Foreskin keratinocyte (primary cell): ENCODE measurements at places on chromosomes 5 and 9. TPM values are rescaled to one million over a fixed set of nuclear protein-coding genes. Genes with fewer than 3 reads are reported as not detected.

- DNase-seq: no peak
These were observed 92.8 kb upstream of the EPB41L4A start for GRCh38 chr5:112511920-112512319.

Gene CCNJL
- total RNA-seq: 3.1 and 3.5 TPM in 2 replicates

DNA sequence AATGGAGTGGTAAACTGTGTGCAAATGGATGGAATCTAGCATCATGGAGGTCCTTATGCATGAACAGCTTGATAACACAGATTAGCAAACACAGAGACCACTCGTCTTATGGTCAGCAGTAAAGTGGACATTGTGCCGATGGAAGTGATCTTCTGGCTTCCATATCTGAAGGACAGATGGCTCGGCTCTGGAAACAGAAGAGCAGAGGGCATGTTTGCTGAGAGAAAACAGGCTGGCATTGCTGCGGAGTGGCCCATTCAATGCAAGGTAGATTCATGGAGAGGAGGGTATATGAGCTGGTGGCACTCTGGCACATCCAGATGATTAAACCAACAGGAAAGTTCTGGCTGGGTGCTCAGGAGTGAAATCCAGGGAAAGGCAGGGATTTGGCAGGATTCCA is 513.2 kb downstream of the DIRAS2 start:
- DNase-seq: no peak

GRCh38 chr9:93057042-93057702 is 1.3 kb upstream of the SUSD3 start:
- no peak for DNase-seq

DNA sequence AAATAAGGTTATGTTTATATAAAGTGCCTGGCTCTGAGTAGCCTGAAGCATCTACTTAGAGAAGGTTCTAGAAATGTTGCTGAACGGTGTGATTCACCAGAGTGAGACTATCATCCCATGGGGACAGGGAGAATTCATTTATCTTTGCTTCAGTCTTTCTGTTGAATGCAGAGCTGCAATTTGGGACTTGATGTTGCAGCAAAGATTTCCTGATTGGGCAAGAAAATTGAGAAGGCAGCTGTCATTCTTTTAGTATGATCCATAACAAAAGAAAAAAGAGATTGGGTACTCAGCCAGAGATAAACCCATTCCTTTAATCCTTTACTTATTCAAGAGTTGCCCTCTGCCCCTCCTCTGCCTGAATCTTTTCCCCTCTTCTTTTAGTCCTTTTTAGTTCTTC is 456.3 kb upstream of the WWC1 start:
- DNase-seq: no peak

- no peak for DNase-seq
These were observed 42.8 kb downstream of the STK10 start for GRCh38 chr5:172144931-172145869.

Gene FBLL1
- total RNA-seq: not detected in 2 replicates

GRCh38 chr9:119164716-119165115 is 204.5 kb downstream of the BRINP1 start:
- DNase-seq: no peak

DNA sequence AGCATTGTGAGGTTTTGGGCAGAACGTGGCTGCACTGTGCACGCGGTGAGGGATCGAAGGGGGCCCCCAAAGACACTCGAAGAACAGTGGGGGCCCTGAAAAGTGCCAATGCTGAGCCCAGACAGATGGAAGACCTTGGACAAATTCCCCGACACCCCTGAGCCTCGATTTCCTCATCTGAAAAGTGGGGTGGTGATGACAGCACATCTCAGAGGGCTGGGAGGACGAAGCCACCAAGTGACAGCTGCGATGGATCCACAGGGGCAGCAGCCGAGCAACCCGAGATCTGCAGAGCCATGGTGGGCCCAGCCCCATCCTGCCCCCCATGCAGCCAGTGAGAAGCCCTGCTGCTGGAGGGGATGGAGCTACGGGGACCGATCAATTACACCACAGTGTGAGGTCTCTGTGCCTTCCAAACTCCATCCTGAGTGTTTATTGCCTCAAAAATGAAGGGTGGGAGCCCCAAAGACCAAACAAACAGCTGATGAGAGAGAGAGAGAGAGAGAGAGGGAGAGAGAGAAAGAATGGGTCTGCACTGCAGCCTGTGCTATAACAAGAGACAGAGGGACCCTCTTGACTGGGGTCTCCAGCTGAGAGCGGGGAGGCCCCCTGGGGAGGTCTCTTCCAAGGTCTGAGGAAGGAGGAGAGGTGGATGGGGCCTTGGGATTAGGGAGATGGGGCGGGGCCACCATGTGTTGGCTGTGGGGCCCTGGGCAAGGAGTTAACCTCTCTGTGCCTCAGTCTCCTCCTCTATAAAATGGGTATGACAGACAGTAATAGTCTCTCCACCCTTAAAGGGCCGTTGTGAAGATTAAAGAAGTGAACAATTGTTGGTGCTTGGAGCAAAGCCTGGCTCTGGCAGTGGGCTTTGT is 134.4 kb upstream of the IER5L start:
- DNase-seq: no peak

Gene FNIP1
- total RNA-seq: 16.9 and 18.7 TPM in 2 replicates

DNA sequence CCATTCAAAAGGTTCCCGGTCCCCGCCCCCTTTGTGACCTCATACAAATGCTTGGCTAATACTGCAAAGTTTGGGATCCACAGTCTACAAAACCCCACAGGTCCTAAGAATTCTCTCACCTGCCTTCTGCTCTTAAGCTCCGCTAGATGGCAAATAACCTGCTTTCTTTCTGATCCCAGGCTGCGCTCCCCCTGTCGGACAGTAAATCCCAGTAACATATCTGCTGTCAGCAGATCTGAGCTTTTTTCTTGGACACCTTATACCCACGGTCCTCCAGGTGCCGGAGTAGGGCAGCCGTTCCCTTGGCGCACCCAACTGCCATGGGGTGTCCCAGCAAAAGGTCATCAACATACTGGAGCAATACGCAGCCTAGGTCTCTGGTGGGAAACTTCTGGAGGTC is 39.0 kb upstream of the PPP1R26 start:
- DNase-seq: no peak

Gene BAAT
- total RNA-seq: 0.04 TPM in 1 of 2 replicates, not detected in the other

GRCh38 chr5:78275998-78276543 is 18.4 kb downstream of the AP3B1 start:
- DNase-seq: no peak

DNA sequence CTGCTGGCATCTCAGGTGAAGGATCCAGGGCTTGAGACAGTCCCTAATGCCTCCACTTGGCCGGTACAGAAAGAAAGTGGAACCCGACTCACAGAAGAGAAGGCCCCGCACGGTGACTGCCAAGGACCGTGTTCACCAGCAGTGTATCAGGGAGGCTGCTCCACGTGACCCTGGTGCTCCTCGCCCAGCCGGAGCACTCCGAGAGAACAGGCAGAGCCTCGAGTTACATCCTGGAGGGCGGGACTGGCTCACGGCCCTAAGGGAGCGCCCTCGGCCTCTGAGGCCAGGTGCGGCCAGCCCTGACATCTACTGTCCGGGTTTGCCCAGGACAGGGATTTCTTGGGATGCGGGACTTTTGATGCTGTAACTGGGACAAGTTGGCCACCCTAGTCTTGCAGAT is 104.0 kb upstream of the SARDH start:
- DNase-seq: no peak

Gene ZCCHC10
- total RNA-seq: 29.7 and 31.9 TPM in 2 replicates

DNA sequence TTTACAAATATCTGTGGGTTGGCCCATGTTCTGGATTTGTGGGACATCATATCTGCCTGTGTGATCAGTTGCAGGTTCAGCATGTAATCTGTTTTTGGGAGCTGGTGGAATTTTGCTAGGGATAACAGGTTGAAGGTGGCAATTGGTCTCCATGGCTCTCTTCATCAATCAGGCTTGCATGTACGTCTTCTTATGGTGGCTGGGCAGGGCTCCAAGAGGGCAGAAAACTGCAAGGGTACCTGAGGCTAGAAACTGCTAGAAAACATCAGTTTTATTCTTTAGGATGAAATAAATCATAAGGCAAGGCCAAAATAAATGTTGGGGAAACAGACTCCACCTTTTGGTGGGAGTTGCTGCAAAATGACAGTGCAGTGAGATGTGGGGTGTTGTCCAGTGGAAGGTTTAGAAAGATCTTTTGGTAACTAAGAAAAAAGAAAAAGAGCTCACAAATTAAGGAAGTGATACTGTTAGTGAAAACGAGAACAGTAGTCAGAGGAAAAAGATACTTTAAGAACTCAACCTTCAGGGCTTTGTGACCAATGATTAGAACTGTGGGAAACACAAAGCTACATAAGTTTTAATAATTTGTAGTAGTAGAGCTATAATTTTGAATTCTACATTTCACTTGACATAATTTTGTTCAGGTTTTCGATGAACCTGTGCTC is 300.7 kb upstream of the IZUMO3 start:
- DNase-seq: no peak

GRCh38 chr5:109016300-109016699 is 268.6 kb downstream of the FER start:
- no peak for DNase-seq

GRCh38 chr9:95250462-95251221 is 66.9 kb downstream of the FANCC start:
- no peak for DNase-seq

- no peak for DNase-seq
These were observed 1269.2 kb downstream of the EFNA5 start for GRCh38 chr5:106401561-106401960.

DNA sequence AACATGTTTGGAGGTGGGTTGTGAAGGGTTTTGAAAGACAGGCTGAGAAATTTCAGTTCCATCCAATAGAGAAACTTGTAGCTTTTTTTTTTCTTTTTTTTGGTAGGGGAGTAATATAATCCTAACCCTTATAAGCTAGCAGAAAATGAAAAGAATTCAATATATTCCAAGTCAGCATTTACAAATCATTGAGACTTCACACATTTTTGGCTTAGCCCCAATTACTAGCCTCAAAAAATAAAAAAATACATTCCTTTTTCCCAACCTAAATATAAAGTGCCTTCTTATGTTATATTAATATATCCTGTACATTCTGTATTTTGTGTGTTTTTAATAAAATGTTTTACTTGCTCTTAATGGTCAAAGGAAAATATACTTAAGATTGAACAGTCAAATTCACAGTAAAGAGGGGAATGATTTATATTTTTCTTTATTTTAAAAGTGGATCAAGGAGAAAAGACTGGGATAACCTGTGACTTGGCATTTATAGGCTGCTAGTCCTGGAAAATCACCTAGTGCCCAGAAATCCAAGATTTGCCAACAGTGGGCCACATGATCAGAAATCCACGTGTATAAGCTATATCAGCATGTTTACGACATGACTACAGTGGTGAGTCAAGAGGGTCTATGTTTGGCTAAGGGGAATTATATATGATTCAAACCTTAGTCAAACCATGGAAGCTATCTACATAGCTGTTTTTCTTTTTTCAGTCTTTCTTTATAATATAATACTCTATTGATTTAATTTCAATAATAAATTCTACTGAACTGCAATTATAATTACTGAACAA is 14.5 kb downstream of the HACD4 start:
- DNase-seq: peak; percentile 72

Gene RASEF
- total RNA-seq: 0.07 and 0.31 TPM in 2 replicates

- DNase-seq: no peak
These were observed 99.0 kb downstream of the MUSK start for GRCh38 chr9:110767559-110768063.

- DNase-seq: no peak
These were observed 53.9 kb downstream of the ROR2 start for GRCh38 chr9:91896097-91896496.

GRCh38 chr9:89497257-89497963 is 503 bp downstream of the SEMA4D start:
- no peak for DNase-seq

Gene PDLIM4
- total RNA-seq: 95.2 and 115 TPM in 2 replicates

- DNase-seq: no peak
These were observed 163.5 kb downstream of the ARSB start for GRCh38 chr5:78821536-78822021.

Gene FOXD4L4
- total RNA-seq: not detected in 2 replicates

- DNase-seq: no peak
These were observed 4.2 kb upstream of the NKX2-5 start for GRCh38 chr5:173239233-173239593.
